ACHN (cell line): ENCODE measurements at places on chromosomes 16 and 17.

- DNase-seq = no peak
Measured at GRCh38 chr17:39915559-39915958, 2.9 kb downstream of the GSDMB start.

- DNase-seq = no peak
Measured at GRCh38 chr17:13797863-13798262, 196.1 kb upstream of the HS3ST3A1 start.

DNA sequence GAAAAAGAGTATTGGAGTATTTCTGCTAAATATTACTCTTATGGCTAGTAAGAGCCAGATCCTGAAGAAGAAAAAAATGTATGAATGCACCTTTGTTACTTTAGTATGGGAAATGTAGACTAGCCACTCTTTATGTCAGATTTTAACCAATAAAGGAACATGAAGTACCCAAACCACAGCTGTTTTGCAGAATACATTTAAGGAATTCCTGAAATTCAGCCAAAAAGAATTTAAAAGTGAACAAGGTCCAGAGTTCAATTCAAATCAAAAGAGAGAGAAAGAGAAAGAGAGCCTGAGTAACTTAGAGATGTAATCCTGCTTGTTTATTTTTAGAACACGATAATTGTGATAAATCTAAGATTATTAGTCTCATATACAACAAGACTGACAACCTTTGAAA is 1.2 kb downstream of the KCNJ16 start:
- peak; percentile 14 for DNase-seq

- DNase-seq = peak; percentile 82
Measured at GRCh38 chr17:46212634-46213435, 19.6 kb upstream of the KANSL1 start.

GRCh38 chr17:49656247-49656646 is 21.6 kb downstream of the SPOP start:
- DNase-seq = no peak

DNA sequence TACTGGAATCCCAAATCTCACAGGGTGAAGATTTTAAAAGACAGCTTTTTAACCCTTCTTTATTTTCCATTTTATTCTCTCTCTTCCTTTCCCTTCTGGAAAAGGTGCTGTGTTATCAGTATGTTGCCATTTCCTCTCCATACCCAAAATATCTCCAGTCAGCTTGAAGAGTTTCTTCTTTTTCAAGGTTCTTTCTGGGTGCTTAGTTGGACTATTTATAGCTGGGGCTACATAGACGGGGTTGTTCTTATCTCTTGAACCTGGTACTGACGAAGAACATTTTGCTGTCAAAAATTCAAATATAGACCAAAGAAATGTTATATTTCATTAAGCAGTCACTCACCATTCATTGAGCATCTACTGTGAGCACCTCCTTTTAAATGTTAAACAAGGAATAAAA is 48.6 kb downstream of the IST1 start:
- DNase-seq = no peak

GRCh38 chr16:16182918-16183317 is 40.4 kb downstream of the ABCC6 start:
- DNase-seq = no peak
